ENCODE measurements at places on chromosomes 3 and 15.
A peak's percentile ranks its signal among the peaks of the same experiment; 100 is the strongest.

DNA sequence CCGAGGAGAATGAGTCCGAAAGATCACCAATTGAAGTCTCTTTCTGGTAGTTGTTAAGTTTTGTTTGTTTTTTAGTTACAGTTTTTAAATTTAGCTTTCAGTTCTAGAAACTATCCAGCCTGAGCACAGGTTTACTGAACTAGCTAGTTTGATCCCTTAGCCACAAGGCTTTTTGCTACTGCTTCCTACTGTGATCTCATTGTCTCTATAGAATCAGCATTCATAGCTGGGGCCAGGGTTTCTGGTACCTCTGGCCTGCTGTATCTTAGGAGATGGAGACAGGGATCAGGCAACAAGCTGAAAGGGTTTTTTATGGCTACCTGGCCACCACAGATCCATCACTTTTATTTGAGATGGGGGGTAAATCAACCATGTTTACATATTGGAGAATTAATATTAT, 37.0 kb downstream of the GOLM2 start:
- DNase-seq = peak; percentile 49

GRCh38 chr3:38099518-38099917, 37.4 kb downstream of the ACAA1 start:
- peak; percentile 76 for DNase-seq

- DNase-seq = peak; percentile 78
Measured at GRCh38 chr3:134039161-134039862, 9.6 kb upstream of the SLCO2A1 start.

GRCh38 chr3:37861620-37862041, at the start of gene CTDSPL:
Gene CTDSPL, plus strand, starts transcription at chr3:37861880. Its CDS starts 320 bp downstream, at chr3:37862200.
- peak; percentile 91 for DNase-seq

DNA sequence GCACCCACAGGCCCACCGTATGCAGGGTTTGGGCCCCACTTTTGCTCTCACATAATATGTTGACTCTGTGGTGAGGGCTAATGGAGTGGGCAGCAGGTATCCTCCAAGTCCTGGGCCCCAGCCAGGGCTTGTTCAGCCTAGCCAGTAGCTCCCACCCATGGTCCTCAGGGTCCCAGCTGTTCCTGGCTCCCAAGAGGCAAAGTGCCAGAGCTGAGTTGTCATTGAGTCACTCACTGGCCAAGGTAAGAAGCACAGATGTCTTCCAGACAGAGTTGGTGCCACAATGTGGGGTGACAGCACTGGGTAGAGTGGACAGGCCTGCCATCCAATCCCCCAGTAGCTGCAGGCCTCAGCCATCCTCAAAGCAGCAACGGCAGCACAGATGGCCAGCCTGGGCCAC, 4.3 kb downstream of the SHF start:
- DNase-seq = peak; percentile 13

DNA sequence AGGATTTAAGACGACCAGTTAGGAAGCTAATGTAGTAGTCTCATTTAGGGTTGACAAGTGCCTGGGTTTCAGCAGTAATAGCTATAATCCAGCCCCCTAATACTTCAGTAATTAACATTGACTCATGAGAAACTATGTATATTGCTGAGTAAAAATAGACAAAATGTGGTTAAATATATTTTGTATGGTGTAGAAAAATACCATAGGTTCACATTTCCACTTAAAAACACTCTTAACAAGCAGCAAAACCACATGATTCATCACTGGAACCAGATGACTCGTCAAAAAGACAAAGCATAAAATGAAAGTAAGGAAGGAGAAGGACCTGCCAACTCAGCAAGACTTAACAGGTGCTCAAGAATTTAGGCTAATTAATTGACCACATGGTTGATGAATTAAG, 288.9 kb downstream of the EFHB start:
- no peak for DNase-seq

- DNase-seq = no peak
Measured at GRCh38 chr15:91231703-91232102, 131.6 kb downstream of the SV2B start.

DNA sequence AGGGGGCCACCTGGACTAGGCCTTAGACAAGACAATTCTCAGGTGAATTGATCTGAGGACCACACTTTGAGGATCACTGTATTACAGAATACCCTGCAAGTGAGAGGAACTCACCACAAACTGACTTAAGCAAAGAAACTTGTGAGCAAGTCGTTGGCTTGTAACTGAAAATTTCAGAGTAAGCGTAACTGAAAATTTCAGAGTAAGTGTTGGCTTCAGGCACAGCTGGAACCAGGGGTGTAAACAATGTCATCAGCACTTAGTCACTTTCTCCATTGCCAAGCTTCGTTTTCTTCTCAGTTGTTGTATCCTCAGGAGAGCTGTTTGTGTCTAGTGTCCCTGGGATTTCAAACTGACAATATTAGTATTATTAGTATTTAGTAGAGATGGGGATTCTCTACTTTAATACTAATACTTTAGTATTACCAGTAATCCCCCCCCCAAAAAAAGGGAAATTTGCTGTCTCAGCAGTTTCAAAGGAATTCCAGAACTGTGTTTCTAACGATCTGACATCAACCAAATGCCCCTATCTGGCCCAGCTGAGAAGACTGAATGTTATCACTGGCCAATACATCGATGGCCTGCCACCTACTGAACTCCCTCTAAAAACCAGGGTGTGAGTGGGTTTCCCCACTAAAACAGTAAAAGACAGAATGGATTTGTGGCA, 474.4 kb downstream of the NTRK3 start:
- no peak for DNase-seq

DNA sequence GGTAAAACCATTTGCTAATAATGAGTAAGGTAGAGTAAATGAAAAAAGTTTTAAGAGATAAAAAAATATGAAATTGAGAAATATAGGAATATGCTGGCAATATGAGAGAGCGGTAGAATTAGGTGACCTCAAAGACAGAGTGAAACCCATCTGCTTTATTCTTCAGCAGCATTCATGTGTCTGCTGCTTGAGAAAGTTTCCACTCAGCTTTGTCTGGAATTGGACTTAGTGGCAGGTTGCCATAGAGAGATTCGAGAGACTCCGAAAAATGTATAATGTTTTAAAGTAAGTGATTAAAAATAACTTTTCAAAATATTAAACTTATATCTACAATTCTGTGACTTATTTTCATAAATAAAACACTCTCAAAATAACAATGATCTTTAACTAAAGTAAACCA, 5.0 kb downstream of the SUCNR1 start:
- DNase-seq = no peak

DNA sequence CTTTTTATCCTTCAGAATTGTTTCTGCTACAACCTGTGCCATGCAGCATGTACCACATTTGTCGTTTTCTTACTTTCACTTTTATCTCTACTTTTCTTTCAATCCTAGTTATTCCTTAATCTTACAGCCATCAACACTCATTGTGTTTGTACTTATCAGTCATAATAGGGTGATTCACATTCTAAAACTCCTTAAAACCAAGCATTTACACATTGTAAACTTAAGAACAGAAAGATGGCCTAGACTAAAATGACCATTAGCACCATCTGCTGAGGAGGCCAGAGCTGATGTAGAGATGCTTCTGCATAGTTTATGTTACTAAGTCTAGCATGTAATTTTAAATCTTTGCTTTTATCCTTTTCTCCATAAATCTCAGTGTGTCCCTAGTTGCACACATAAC, 25.5 kb downstream of the EIF2AK4 start:
- DNase-seq = no peak

DNA sequence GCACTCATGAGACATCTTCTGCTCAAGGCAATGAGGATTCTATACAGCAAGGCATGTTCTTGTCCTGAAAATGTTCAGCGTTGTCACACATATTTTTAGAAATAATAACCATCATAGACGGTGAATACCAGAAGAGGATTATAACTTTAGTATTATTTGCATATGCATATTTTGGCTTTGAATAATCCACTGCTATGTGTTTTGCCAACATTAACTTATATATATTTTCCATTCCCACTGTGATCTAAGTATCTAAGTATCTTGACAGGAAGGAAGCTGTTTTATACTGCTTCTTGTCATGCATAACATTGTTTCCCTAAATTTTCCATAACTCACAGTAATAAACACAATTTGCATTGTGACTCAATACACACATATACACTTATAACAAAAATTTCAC, 509.5 kb downstream of the TBL1XR1 start:
- no peak for DNase-seq

DNA sequence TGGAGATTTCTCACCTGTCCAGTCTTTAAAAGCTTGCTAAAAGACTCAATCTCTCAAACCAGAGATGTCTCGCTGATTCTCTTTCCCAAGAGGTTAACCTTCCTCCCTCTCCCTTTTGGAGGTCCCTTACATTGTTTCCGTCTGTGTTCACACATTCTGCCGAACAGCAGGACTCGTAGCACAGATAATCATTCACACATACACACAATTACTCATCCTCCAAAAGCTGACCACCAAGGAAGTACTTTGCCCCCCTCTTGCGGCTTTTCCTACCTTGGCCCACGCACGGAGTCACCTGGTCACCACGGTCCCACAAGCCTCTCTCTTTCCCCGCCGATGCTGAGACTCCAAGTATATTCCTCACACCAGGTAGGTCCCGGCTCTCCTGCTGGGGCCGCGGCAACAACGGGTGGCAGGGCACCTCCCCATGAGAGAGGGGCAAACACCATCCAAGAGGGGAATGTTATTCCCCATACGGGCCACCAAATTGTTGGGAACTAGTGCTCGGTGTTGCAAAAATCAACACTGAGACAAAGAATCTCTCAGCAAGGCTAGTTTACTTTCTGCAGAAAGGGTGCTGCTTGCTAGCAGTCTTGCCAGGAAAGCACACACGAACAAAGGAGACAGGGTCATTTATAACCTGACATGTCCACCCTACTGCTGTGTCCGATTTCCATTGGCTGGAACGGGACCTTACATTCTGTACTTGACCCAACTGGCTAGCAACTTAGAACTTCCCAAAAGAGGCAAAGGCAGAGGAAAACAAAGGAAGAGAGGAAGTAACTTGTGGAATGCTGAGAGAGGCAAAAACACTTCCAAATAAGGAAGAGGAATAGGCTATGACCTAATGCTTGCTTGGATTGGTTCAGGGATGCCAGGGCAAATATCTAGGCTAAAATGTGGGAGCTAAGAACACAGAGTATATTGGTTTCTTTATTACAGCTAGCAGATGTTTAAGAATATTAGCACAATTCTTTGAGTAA, 102.1 kb upstream of the NECTIN3 start:
- DNase-seq = no peak

- DNase-seq = no peak
Measured at GRCh38 chr15:28956491-28956890, 70.7 kb downstream of the APBA2 start.

GRCh38 chr3:127078626-127079025, 95.7 kb downstream of the PLXNA1 start:
- DNase-seq = no peak

DNA sequence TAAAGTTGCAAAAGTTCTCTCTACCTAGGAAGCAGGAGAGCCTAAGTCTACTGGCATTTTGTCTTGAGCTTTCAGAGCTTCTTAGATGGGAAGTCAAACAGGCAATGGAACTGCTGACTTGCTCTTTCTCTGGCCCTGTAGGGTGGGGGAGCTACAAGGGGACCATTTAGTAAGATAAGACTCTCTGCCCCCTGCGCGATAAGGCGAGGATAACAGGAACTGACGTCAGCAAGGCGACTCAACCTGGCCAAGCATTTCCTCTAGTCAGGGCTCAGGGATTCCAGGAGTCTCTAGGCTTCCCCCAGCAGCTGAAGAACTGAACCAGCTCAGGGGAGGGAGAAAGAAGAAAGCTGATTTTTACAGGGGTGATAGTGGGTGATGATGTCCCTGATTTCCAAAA, 5.8 kb downstream of the RARB start:
- no peak for DNase-seq

DNA sequence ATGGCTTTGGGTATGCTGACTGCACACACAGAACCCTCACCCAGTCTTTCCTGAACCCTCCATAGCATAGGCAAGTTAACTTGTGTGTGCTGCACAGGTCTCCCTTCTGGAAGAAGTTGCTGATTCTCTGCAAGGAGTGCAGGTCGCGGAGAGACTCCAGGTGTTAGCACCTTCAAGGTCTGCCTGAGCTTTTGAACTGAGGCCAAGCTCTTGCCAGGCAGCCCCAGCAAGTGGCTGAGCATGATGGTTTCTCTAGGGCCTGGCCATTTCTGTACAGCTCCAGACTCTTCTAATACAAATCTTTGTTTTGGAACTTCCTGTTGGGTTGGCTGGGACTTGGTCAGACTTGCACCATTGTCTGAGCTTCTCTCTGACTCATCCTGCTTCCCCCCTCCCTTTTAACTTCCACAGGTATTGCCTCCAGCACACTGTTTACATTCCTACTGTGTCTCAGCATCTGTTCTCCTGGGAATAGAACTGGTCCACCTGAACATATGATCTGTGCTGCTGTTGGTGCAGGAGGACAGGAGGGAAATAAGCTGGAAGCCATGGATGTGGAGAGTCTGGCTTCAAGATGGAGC, 53.3 kb downstream of the KY start:
- DNase-seq = no peak

- peak; percentile 80 for DNase-seq
Measured at GRCh38 chr3:127159543-127159942, 33.4 kb upstream of the PRR23E start.

- peak; percentile 14 for DNase-seq
Measured at GRCh38 chr3:132071043-132071442, 36.2 kb upstream of the CPNE4 start.

DNA sequence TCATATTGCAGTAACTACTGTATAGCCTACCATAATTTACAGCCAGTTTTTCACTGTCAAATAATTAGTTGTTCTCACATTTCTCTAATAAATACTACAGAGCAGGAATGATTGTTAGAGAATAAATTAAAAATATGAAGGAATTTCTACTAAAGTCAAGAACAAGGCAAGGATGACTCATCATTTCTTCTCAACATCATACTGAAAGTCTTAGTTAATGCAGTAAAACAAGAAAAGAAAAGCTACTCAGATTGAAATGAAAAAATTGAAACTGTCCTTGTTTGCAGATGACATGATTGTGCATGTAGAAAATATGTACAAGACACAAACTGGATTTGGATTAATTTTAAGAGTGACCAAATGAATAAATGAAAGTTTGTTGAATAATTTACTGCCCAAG, 608.2 kb downstream of the NSUN3 start:
- no peak for DNase-seq

GRCh38 chr3:36397841-36398240, 17.5 kb downstream of the STAC start:
- no peak for DNase-seq

GRCh38 chr15:77507911-77508310, 87.2 kb downstream of the HMG20A start:
- DNase-seq = peak; percentile 22

DNA sequence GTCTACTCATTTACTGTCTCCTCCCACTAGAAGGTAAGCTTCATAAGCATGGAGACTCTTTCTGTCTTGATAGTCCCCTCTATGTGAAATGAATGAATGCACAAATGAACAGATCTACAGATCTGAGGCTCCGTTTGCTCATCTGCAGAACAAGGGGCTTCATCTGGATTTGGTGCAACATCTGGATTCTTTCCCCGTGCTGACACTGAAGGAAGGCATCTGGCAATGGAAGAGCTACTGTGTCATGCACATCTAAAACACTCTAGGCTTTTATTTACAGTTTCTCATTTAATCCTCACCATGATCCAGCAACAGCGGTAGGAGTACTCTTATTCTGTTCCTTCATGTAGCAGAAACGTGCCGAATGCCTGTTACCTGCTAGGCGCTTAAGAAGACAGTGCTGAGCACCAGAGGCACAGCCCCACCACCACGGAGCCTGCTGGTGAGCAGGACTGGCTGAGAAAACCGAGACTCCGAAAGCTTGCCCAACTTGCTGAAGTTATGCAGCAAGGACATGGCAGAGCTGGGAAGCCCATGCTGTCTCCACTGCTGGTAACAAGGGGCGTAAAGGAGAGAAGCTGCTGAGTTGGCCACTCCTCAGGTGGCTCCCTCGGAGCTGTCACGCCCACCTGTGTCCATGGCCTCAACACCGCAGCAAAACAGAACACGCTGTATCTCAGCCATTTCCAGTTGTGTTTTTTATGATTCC, 31.1 kb downstream of the LSM3 start:
- no peak for DNase-seq

Data from H7 (cell line).